ENCODE measurements at places on chromosomes 7 and 10.

GRCh38 chr7:100556541-100556940 is 17.2 kb downstream of the SAP25 start:
- DNase-seq = no peak

GRCh38 chr10:121284936-121285335 is 313.3 kb downstream of the FGFR2 start:
- no peak for DNase-seq

GRCh38 chr10:102603946-102604345 is 40.3 kb upstream of the TRIM8 start:
- DNase-seq = no peak

DNA sequence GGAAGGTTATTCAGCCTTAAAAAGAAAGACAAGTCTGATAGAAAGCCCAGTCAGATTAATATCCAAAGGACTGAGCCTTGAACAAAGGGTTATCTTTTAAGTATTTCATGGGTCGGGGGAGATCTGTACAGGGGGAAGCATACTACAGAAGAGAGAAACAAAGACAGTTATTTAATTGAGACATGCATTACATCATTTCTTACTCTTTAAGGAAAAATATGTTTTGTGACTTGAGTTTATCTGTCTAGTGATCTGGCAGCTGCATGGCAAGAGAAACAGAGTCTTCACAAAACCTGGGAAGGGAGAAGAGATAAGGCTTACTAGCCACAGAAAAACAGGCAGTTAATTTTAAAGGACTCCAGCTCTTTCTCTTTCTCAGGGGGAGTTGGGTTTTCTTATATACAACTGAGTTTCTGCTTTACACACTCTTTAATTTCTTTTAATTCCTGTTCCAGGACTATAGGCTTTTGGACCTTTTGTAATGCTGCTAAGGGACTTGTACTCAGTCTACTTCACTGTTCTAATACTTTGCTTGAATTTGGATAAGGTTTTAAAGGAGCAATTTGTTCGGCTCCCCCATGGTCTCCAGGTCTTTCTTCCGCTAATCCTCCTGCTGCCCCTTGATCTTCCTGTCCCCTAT is 20.9 kb upstream of the CYP3A43 start:
- no peak for DNase-seq

DNA sequence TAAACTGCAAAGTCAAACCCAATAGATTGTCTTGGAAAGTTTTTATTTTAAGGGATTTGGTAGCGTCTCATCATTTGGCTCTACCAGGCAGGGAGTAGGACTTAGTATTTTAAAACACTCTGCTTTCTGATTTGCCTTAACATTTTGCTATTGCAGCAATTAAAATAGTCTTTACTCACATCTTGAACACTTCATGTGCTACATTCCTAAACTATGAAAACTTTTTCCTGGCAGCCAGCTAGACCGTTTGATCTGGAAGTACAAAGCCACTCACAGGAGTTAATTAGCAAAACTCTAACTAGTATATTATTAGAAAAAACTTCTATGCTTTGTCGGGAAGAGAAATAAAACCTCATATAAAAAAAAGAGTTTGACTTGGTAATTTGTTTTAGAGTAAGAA is 111.4 kb downstream of the TFPI2 start:
- no peak for DNase-seq

DNA sequence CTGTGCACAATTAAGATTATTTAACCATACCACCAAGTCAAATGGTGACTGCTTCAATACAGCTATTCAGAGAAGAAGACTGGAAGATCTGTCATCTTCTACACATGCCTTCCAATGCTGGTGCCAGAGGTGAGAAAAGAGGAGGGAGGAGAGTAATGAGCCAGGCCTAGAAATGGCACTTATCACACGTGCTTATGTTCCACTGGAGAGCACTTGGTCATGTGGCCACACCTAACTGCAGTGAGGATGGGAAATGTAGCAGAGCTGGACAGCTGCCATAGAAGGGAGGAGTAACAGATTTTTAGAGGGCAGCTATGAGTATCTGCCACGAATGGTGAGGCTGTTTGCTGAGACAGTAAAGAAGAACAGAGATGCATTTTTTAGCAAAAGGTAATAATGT is 77.1 kb downstream of the MPLKIP start:
- no peak for DNase-seq

DNA sequence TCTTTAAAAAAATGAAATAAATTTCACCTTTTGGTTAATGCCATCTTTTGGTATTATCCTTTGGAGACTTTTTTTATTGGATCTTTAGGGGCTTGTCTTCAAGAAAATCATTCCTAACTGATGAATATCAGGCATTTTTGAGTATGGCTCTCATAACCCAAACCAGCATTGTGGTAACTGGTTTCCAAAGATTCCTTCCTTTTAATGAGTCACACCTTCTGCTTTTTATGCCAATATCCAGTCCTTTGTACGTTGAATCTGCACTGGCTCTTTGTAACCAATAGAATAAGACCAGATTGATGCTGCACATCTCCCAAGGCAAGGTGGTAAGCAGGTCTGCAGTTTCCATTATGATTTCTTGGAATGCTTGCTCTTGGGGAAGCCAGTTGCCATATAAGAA is 89.1 kb downstream of the GPR158 start:
- no peak for DNase-seq

- DNase-seq = no peak
Measured at GRCh38 chr7:4774658-4775249, 669 bp upstream of the AP5Z1 start.

DNA sequence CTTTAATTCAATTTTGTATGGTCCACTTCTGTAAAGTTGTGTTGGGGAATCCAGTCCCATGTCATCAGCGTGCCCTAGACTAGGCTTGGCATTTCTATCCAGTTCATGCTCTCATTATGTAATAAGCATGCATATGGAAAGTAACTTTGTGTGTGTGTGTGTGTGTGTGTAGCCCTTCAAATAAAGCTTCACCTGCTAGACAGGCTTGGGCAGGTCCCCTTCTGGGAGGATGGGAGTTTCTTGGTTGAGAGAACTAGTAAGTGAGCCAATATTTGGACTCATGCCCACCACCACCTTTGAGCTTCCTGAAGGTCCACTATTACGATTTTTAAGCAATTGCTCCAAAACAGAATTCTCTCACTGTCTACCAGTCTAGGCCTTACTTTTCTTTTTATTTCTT is 6.9 kb downstream of the BZW2 start:
- no peak for DNase-seq

GRCh38 chr7:95209276-95209675 is 115.1 kb downstream of the PON1 start:
- DNase-seq = no peak

DNA sequence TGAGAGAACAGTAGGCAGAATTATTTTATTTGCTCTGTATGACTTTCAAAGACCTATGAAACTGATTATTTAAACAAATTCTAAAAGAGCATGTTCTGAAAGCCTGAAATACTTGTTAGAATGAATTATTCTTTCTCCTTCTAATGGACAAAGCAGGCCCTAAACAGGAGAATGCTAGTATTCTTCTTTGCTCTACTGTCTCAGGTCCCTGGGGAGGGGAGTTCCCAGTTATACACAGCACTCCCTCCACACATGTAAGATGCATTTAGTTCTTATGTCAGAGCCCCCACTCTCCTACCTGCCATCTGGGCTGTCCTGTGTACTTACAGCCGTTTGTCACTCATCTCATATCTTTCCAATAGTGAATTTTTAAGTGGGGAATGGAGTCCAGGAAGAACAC is 633.5 kb upstream of the ANKRD30A start:
- DNase-seq = no peak

DNA sequence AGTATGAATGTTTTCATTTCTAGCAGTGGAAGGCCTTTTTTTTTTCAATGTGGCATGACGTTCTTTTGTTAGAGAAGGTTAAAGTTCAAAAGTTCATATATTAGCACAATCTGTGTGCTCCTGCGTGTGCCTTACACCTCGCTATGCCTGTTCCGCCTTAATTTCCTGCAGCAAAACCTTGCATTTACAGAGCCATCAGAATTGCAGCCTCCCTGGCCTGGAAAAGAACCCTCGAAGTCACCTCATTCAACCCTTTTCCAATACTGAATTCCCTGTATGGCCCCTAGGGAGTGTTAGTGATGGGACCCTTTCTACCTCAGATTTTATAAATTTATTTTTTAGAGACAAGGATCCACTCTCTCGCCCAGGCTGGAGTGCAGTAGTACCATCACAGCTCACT is 103.5 kb upstream of the ZNF438 start:
- no peak for DNase-seq

GRCh38 chr10:50648089-50648934 is 24.6 kb upstream of the SGMS1 start:
- DNase-seq = no peak

GRCh38 chr10:89335226-89335625 is 7.4 kb downstream of the IFIT3 start:
- no peak for DNase-seq

DNA sequence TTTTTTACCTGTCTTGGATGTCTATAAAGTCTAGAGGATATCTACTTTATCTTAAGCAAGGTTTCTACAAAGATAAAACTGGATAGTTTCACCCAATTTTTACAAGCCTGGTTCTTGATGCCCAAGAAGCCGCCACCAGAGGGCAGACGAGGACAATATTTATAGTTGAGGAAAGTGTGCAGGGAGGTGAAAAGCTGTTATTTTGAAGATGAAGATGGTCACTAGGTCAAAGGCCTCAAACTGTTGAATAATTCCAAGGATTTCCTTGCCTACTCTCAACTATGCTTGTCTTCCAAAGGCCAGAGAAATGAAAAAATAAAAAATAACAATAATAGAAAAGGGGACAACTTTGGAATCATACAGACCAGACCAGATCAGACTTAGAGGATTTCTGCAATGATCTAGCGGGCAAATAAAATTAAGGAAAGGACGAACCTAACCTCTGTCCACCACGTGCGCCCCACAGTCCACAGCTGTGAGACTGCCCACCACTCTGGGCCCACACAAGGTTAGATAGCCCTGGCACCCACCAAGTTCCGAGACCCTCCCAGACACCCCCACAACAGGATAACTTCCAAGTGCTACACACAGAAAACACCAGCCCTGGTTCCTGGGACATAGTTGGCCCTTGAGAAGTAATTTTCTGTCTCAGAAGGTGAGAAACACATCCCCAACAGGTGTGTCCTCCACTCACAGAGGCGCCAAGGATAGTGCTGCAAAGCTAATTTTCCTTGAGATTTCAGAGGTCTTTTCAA is 2.8 kb downstream of the PKD1L1 start:
- DNase-seq = peak; percentile 14

DNA sequence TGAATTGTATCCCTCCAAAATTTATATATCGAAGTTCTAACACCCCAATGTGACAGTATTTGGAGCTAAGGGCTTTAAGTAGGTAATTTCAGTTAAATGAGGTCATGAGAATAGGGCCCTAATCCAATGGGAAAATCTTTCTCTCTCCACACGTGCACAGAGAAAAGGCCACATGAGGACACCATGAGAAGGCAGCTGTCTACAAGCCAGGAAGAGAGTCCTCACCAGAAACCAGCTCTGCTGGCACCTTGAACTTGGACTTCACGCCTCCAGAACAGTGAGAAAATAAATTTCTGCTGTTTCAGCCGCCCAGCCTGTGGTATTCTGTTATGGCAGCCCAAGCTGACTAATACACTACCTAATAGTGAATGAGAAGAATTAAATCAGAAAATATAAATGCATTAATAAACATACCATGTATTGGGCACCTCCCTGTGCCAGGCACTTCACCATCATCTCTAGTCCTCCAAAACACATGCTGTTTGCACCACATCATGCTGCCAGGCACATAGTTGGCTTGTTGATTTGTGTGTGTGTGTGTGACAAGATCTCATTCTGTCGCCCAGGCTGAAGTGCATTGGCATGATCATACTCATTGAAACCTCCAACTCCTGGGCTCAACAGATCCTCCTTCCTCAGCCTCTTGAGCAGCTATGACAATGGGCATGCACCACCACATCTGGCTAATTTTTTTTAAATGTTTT is 9.1 kb upstream of the TOMM7 start:
- no peak for DNase-seq

- DNase-seq = no peak
Measured at GRCh38 chr7:117019786-117020590, 66.7 kb downstream of the ST7 start.
